Spinal cord (tissue), 10 donors: ENCODE measurements at places on chromosomes 1 and 21.

GRCh38 chr1:230868736-230869385 lies 540 bp upstream of the C1orf198 start:
- DNase-seq: no peak

- DNase-seq: no peak
Observed at GRCh38 chr1:100321506-100321905, 30.8 kb upstream of the CDC14A start.

DNA sequence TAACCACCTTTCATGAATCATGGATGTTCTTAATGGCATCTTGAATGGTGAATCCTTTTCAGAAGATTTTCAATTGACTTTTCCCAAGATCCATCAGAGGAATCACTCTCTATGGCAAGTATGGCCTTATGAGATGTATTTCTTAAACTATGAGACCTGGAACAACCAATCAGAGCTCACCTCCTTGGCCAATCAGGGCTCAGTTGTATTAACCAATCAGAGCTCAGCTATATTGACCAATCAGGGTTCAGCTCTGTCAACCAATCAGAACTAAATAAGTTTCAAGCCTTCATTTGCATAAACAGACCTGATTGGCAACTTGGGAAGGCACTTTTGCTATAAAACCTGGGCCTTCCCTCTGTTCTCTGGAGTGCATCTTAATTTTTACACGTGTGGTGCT lies 13.6 kb upstream of the FAM3B start:
- DNase-seq: no peak

DNA sequence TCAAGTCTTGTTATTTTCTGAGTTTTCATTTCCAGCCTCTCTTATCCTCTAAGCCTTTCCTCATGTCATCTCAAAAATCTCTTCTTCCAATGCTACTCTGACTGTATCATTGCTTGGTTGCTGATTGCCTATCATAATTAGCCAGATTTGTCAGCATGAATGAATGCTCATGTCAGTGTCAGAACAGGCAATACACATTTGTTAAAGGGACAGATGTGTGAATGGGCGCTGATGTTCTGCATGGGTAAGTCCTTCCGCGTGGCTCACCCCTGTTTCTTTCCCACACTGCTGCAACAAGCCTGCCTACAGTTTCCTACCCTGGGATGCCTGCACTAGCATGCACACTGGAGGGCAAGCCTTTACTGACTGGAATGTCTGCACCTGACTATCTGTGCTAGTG lies 100.6 kb downstream of the RHOU start:
- no peak for DNase-seq

GRCh38 chr1:93078638-93078985 lies 471 bp upstream of the MTF2 start:
- DNase-seq: no peak

GRCh38 chr1:47631411-47631995 lies 193.7 kb downstream of the FOXD2 start:
- no peak for DNase-seq

DNA sequence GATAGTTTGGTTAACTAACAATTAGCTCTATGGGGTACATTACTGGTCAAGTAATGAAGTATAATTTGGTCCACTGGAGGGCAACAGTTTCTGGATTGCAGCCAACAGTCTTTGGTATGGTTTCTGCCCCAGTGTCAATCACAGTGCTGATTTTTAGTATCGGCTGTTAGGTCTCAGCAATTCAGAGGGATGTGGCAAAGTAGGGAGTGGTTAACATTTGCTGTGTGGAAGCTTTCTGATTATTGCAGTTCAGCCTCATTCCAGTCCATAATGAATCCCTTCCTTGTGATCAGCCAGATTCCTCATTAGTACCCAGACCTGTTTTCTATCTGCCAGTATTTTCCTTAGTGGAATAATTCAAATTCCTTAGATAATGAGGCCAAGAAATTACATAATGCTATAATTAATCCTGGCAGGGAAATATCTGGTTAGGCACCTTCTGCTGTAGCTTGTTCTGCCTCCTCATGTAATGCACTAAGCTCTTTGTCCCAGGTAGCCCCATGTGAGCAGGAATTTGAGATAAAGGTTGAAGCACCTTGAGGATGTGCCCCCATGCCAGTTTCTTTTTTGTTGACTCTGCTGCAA lies 14.0 kb downstream of the F3 start:
- peak; percentile 57 for DNase-seq

- DNase-seq: no peak
Observed at GRCh38 chr1:188499690-188500089, 1670.9 kb downstream of the PLA2G4A start.

DNA sequence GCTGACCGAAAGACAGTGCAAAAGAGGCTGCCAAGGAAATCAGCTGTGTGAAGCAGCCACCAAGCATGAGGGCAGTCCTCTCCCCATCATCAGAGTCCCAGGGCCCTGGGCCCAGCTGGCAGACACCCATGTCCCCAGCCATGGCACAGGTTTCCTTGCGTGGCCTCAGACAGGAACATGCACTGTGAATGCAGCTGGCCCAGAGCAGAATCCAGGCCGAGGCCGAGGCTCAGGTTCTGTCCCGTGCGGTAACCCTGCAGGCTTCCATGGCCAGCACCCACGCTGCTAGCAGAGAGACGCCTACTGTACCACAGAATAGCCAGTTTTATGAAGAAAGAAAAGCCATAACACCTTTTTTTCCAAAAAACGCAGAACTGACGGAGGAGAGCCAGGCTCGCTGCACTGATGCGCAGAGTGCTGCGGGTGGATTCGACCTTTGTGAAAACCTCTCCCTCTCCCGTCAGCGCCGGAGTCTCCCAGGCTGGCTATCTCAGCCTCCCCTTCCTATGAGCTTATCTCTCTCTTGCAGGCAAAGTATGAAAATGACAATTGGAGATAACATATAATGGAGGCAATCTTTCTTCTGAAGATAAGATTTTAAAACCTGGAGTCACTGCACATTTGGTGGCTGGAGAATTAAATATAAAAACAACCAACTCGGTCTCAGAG lies 106.6 kb downstream of the NPHP4 start:
- no peak for DNase-seq

GRCh38 chr1:112061901-112062320 lies 72.4 kb upstream of the KCND3 start:
- DNase-seq: no peak

DNA sequence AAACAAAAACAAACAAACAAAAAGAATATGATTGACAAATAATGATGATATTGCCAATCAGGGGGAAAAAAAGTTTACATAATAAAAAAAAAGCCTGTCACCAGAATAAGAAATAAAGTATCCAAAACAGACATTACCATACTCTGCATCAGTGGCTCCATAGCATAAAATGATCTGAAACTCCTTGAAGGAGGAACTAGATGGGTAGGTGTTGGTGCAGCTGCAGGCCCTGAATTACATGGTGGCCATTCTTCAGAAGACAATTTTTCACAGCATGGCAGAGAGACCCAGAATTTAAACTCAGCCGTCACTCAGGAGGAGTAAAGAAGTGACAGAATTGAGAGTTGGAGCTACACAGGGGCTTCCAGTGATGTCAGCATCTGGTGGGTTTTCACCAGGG lies 60.2 kb downstream of the GLUL start:
- no peak for DNase-seq

GRCh38 chr1:177053648-177054047 lies 110.9 kb downstream of the ASTN1 start:
- no peak for DNase-seq
